ENCODE measurements at places on chromosomes 5 and 9.

- peak; percentile 24 for DNase-seq
Observed at GRCh38 chr9:131394464-131395156, 724 bp downstream of the PRRC2B start.

DNA sequence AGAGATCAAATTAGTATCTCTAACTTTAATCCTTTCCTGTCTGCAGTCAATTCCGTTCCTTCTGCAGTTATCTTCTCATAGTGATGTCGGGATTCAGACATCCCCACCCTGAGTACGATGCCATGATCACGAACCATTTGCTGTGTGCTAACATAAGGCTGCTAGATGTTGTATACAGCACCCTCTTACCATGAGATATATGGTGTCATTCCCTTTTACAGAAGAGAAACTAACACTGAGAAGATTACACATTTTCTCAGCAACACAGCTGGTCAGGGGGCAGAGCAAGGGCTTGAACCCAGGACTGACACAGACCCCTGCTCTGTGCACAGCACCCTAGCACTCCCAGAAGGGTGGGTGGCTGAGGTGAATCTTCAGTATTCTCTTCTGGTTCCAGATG is 46.9 kb upstream of the HSD17B4 start:
- DNase-seq = no peak

DNA sequence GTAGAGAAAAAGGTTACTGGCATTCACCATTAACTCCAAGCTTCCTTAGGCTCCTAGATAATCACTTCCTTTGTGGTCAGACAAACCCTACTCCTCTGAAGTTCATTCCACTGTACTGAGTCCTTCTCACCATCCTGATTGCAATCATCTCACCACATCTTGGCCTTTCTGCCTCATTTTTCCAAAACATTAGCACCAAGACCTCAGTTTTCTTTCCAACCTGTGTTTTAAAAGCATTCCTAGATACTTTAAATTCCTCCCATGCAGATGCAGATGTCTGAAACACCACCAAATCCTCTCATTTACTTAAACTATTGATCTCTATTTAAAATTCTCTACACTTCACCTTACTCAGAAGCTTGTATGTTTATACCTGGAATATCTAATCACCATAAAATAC is 961.3 kb upstream of the CTNND2 start:
- DNase-seq = no peak

- DNase-seq = no peak
Observed at GRCh38 chr5:36397901-36398536, 96.3 kb upstream of the RANBP3L start.

DNA sequence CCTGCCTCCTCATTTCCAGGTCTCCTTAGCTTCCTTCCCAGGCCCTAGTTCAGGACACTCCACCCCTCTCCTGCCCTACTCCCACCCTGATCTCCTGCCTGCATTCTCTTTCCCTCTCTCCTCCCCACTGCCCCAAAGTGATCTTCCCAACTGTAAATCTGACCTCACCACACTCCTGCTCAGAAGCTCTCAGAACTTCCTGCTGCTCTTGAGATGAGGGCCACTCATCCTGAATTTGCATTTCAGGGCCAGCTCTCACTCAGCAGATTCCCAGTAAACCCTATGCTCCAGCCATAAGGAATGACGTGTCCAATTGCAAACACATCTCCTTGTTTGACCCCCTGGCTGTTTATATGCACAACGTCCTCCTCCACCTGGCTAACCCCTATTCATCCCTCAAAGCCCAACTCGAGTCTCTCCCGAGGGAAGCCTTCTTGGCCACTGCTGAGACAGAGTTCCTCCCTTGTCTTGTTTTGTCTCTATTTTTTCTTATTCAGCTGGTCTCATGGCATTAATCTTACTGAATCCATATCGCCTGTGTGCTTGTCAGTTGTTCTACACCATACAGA is 95.0 kb downstream of the NSG2 start:
- DNase-seq = no peak

DNA sequence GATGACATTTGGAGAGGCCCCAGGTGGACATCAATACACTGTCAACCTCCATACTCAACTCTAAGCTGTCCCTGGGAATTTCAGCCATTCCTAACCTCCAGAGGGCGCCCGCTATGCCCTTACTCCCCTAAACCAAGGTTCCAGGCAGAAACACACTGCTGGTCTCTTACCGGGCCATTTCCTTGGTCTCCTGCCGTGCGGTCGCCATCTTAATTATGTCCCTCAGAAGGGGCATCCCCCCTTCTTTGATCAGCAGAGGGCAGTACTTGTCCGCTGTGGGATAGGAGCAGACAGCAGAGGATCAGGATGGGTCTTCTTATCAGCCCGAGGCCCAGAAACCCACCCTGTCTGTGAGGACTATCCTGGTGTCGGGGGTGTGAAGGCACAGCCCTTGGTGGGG is 9.3 kb upstream of the ZDHHC12 start:
- no peak for DNase-seq

DNA sequence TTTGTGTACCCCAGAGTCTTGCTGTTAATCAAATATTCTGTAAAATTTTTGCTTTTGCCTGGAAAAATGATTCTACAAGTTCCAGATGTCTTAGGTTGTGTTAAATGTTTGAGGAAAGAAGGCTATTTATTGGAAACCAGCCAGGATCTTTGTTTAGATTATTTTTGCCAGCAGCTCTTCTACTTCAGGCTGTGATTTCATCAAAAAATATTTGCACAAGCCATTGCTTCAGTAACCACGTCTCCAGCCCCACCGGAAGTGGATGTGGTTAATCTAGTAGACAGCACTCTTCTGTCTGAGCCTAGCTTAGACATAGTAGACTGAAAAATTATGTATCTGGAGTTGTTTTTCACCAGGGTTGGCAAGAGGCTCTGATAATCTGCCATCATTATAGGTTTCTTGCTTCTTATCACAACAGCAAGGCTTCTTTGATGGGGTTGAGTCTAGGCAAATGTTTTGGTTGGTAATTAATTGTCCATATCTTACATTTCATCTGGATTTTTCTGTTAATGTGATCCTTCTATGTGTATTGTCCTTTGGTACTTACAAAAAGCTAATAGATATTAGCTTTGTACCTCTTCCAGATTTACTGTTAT is 17.1 kb downstream of the KCTD16 start:
- peak; percentile 80 for DNase-seq

DNA sequence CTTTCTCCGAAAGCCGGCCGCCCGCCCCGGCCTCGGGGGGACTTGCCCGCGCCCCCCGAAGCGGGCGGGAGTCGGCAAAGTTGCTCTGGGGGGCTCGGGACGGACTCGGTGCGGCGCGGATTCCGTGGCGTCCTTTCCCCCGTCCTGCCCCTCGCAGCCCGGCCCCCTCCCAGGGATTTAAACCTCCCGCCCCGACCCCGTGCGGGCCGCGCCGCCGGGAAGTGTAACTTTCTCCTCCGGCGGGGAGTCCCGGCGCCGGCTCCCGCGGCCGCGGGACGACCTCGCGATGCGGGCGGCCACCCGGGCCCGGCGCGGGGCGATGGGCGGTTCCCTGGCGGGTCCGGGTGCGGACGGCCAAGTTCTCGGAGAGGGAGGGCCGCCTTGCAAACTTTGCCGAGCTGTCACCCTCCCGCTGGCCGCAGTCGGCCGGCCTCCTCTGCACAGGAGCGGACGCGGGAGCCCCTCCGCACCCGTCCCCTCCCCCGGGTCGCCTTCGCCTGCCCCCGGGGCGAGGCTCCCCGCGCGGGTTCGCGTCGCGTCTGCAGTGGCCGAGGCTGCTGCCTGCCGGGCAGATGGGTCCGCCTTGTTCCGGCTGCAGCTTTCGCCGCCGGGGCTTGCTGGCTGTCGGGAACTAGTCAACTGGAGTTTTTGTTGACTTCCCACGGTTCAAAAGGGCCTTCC is 732 bp downstream of the PBX3 start:
- DNase-seq = peak; percentile 10

GRCh38 chr5:107529618-107530017 is 141.1 kb downstream of the EFNA5 start:
- no peak for DNase-seq

DNA sequence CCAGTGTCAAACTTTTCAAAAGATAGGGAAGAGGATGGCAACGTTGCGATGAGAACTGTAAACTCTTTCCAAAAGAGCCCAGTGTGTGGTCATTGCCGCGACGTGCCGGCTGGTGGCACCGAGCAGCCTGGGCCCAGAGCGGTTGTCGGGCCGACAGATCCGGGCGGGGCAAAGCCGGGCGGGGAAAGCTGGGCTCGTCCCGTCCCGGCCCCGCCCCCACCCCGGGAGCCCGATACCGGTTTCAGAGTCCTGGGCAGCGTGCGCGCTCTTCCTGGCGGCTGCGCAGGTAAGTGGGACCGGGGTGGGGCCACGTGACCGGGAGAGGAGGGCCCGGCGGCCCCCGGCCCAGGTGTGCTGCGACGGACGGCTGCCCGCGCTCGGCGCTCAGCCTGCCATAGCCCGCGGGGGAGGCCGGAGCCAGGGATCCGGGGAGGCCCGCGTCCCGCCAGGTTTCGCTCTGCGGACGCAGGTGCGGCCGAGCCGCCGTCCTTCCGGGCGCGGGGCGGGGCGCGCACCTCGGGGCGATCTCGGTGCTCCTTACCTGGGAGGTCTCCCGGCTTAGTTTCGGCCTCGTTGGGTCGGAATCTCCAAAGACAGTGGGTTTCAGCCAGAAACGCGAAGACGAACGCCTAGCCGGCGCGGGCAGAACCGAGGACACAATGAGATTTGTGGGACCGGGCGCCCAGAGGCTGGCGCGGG is at the start of gene MARVELD2:
Gene MARVELD2 (plus strand): TSS at position 232 of the 699 bp plus-strand sequence. CDS start 4,270 bp downstream, outside the sequence.
- DNase-seq = peak; percentile 24
